ENCODE measurements at places on chromosomes 7 and 10.

- no peak for DNase-seq
Measured at GRCh38 chr7:98879979-98880315, 1.6 kb downstream of the TRRAP start.

GRCh38 chr10:10778959-10779358, 238.7 kb upstream of the CELF2 start:
- DNase-seq: no peak

DNA sequence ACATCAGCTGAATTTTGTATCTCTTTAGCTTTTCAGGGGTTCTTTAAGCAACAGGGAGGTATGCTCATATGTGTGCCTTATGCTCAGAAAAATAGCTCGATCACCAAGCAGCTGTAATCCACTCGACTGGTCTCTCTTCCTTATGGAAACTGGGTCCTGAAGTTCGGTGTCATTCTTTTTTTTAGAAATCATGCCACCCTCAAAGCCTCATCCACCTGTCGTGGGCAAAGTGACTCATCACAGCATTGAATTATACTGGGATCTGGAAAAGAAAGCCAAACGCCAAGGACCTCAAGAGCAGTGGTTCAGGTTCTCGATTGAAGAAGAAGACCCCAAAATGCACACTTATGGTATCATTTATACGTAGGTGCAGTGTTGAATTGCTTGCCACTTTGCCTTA, 83.6 kb downstream of the FANK1 start:
- DNase-seq: no peak

DNA sequence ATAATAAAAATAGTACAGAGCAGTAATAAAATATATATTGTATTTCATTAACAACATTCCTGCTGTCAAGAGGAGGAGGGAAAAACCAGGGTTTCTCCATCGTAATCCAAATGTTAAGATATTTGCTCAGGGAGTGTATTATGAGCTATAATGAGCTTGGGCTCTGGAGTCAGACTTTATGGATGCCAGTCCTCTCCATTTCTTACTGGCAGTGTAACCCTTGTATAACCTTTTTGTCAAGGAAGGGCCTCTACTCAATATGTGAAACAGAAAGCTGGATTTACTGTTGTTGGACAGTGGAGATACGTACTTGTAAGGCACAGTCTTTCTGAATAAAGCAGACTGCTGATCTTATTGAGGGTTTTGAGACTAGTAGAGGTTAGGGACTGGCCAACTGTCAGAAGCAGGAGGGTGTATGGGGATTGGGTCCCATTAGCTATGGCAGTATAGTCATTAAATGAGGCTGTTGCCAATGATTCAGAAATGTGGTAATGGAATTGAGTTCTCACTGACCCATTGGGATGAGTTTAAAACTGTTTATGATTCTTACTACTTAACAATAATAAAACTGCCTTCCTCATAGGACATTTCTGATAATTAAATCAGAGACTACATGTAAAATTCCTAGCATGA, 56.5 kb downstream of the ZNF277 start:
- DNase-seq: no peak

- DNase-seq: no peak
Measured at GRCh38 chr10:111524134-111524533, 447.3 kb downstream of the ADRA2A start.

DNA sequence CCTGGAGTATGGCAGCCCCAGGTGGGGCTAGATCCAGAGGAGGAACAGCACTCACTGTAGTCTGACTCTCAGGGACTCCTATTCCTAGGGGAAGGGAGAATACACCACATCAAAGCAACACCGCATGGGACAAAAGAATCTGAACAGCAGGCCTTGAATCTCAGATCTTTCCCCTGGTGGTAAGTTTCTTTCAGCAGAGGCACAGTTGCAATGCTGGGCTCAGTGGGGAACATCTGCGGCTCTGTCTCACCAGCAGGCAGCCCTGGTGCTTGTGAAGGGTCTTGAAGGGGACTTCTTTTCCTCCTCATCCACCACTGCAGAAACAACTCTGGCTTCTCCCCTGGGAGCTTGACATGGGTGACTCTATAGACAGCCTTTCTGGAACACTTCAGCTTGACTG, 111.2 kb upstream of the ARHGAP21 start:
- DNase-seq: no peak

- DNase-seq: no peak
Measured at GRCh38 chr10:34808801-34809745, 6.0 kb downstream of the PARD3 start.

GRCh38 chr7:51182636-51183166, 133.9 kb downstream of the COBL start:
- no peak for DNase-seq

DNA sequence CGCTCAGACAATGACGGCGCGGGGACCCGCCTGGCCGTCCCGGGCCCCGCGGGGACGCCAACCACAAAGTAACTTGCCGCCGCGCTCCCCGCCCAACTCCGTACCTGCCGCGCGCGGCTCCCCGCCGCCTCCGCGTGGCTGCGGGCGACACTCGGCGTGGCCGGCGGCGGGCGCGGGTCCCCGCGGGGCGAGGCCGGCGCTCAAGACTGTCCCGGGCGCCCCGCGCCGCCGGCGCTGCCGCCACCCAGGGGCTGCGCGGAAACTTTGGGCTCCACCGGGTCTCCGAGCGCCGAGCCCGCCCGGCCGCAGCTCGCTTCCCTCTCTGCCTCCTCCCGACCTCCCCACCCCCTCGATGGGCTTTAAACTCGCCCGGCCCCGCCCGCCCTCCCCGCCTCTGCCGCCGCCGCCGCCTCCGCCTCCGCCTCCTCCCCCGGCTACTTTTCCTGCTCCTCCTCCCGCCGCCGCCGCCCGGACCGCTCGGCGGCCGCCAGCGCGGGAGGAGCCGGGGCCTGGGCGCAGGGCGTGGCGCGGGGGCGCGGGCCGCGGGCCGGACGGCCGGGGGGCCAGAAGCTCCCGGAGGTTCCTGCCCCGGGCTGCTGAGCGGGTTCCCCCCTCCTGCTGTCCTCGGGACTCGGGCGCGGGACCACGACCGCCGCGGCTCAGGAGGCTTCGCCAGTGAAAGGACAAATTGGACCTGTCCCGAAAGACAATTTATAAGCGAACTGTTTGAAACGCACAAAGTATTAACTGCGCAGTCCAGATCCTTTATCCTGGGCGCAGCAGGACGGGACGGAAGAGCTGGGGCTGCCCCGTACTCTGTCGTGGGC, 10.6 kb upstream of the GRB10 start:
- no peak for DNase-seq

GRCh38 chr7:43891069-43891955, 15.1 kb downstream of the URGCP start:
- no peak for DNase-seq

DNA sequence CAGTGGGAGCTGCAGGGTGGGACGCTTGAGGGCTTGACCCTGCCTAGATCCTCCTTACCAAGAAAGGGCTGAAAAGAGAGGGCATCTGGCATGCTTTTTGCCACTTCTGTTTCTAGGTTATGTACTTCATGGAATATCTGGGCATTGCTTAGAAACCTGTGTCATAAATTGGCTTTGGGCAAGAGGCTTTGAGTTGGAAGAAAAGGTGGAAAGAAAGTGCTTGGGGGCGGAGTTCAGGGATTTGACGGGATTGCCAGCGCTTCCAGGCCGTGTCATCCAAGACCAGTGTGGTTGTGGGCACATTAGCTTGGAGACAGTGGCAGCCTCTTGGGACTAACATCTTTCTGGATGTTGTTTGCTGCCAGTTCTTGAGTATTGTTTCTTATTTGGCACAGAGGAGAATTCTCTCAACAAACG, 825 bp downstream of the ZNF862 start:
- DNase-seq: no peak

DNA sequence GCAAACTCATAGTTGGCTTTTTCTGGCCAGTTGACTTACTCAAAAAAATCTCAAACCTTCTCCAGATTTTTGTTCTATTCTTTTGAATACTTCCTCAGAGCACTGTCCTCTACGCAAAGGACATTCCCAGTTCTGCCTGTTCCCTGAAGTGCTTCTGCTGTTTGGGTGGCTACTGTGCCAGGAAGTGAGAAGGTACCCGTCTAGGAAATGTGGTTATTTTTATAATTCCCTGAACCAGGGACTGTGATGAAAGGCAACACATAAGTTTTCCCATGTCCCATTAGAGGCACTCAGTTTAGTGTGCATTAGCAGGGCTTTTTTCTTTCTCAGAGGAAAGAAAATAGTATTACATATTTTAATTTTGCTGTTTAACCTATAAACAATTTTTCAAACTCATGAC, 370.3 kb downstream of the PHTF2 start:
- no peak for DNase-seq

DNA sequence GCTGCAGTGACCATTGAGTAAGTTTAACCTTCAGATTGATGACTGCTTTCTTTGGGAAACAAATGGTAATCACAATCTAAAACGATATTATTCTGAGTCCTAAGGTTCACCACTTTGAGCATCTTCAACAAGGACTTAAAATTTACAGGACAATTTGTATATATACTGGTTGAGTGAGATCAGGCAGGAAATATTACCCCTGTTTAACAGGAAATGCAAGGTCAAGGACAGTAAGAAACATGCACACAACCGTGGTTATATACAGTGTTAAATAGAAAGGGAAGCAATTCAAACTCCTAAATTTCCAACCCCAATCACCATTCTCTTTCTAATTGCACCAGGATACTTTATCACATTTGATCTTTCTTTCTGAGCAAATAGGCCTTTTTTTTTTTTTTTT, 96.1 kb downstream of the ZNF277 start:
- no peak for DNase-seq

DNA sequence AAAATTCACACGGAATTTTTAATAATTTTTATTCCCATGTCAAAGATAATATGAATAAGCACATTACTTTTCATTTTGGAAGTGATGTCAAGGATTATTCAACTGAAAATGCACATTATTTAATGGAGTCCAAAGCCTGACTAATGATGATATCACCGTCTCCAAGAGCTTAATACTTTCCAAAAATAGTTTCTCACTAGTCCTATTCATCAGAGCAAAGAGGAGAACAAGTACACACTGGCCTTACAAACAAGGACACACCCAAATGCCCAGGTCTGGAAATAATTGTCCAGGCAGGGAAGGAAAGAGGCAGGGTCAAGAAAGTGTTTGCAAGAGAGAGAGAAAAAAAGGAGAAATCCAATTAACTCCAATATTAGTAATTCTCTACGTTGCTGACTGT, 216.8 kb upstream of the CCDC6 start:
- no peak for DNase-seq
